ENCODE measurements at places on chromosomes 6 and 20.
A peak's percentile ranks its signal among the peaks of the same experiment; 100 is the strongest.

DNA sequence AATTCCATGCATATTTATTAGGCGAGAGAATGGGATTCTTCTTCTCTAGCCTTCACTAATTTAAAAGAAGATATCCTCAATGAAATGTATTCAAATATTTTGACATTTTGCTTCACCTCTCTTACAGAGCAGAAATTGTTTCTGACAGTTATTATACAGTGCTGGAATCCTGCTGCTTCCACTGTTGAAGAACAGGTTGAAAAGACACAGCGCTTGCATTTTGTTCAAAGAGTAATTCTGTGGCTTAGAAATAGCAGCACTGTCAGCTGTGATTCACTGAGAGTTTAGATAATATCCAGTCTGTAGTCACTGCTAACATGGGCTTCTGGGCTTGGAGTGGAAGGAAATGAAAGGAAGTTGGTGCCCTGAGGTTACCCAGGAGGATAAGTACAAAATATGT lies 117.1 kb upstream of the FBXL4 start:
- DNase-seq, result no peak

DNA sequence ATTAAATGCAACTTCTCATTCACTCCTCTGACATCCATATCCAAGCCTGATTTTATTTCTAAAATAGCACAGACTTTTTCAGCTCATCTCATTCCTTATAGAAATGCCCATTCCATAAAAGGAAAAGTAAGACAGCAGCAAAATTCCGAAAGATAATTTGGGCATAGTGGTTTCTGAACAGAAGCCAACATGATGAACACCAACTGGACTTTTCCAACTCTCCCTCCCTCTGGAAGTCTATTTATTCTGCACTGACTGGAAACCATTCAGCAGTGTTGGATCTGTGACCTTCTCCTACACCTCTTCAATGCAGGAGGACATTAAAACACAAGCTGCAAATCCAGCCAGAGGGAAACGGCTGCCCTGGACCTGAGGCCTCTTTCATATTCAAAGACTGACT lies 306.2 kb upstream of the NT5E start:
- DNase-seq, result no peak

DNA sequence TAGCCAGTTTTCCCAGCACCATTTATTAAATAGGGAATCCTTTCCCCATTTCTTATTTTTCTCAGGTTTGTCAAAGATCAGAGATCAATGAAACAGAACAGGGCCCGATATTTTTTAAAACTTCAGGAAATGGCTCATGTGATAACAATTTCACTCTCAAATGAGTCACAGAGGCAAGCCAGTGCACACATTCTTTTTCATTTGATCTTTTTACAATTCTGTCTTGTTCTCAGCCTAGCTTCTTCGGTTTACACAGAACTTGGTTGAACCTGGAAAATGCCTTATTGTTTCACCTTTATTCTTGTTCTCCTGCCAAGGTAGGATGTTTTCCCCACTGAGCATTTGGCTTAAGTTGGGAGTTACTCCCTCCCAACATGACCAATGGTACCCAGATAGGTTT lies 258.9 kb downstream of the COL12A1 start:
- DNase-seq, result peak; percentile 73

DNA sequence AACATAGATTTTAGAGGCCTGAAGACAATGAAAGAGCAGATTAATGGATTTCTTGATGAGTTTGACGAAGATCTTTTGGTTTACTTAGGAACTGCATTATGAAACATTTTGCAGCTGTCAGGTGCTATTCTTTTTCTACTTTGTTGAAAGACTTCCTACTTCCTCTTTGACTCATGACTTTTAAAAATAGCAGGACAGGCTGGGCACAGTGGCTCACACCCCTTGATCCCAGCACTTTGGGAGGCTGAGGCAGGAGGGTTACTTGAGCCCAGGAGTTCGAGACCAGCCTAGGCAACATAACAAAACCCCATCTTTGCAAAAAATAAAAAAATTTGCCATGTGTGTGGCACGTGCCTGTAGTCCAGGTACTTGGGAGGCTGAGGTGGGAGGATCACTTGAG lies 52.0 kb downstream of the ITCH start:
- no peak for DNase-seq

Data from astrocyte (in vitro differentiated cells and primary cell).